ENCODE measurements at places on chromosomes 4 and X.
A peak's percentile ranks its signal among the peaks of the same experiment; 100 is the strongest.

- no peak for DNase-seq
Measured at GRCh38 chr4:38672074-38672396, 8.0 kb downstream of the KLF3 start.

- DNase-seq = peak; percentile 37
Measured at GRCh38 chr4:24736066-24736465, 59.3 kb upstream of the SOD3 start.

DNA sequence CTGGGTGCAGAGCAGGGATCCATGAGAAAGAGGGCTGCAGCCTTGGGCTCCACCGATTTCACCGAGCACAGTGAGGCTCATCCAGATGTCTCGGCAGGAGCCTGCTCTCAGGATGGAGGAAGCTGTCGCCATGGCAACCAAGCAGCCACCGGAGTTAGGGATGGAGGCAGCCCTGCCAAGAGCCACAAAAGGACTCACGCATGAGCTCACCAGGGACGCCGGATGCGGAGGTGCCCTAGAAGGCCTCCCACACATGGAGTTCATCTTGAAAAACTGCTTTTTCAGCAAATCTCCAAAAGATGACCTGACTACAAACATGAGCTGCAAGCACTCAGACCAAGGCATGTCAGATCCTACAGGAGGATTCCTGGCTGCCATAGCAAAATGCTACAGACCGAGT is 90.7 kb downstream of the WFS1 start:
- no peak for DNase-seq

DNA sequence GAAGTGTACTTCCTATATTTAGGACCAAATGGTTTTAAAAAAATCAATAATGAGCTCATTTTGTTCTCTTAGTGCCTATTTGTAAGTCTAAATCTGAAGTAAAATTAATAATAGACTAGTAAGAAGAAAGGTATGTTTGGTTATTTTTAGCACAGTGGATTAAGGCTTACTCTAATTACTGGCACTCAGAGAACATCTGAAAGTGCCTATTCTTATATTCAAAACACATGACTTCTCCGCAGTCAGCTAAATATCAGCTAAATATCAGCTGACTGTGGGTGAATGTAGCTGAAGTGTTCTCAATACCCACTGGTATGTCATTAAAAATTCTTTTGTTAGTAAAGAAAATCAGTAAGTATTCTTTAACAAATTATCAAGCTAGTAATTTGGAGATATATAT is 6.0 kb downstream of the AP1S2 start:
- no peak for DNase-seq

DNA sequence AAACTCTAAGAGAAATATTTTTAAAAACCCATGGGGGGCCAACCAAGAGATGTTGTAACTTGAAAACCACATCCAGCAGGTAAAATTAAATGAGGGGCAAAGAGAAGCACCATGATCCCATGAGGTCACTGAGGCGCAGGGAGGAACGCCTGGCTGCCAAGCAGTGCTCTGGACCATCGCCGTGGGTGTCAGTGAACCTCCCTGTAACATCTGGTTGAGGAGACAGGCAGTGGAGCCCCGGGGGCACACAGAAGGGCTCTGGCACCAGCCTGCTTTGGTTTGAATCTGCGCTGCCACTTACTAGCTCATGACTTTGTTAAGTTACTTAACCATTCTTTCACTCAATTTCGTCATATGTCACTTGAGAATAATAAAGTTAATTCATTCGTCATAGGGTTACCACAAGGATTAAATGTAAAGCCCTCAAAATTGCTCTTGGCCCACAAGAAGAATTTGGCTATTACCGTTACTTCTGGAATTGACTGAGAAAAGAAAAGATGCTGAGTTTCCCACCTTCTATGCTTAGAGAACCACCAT is 41.6 kb upstream of the SLC25A4 start:
- no peak for DNase-seq

DNA sequence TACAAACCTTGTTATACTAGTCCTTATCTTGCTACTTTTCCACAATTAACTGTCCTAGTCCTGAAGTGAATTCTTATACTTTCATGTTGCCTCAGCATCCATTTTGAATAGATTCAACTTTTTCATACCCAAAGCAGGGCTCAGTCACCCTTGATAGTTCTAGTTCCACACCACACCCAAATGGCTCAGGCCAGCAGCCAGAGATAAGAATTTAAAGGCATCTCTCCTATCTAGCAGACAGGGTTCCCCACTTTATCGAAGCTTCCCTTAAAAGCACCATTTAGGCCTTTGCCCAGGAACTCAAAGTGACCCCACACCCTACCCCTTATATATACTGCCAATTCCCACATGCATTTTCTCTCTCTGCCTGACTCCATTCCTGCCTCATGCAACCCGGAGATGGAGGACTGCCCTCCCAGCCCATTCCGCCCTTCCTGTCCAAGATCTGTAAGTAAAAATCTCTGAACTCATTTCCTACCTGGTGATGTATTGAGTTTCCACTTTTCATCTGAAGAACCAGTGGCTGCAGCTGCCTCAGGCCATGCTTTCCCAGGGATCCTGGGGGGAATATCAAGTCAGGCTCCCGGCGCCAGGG is 63.7 kb upstream of the TXK start:
- no peak for DNase-seq

- no peak for DNase-seq
Measured at GRCh38 chr4:142265536-142265935, 580.6 kb downstream of the INPP4B start.

- peak; percentile 25 for DNase-seq
Measured at GRCh38 chrX:155023907-155024833, 1.6 kb upstream of the F8 start.

GRCh38 chr4:147732518-147733235 is 789 bp downstream of the ARHGAP10 start:
- peak; percentile 33 for DNase-seq

GRCh38 chr4:11293866-11294265 is 134.8 kb downstream of the HS3ST1 start:
- DNase-seq = no peak

DNA sequence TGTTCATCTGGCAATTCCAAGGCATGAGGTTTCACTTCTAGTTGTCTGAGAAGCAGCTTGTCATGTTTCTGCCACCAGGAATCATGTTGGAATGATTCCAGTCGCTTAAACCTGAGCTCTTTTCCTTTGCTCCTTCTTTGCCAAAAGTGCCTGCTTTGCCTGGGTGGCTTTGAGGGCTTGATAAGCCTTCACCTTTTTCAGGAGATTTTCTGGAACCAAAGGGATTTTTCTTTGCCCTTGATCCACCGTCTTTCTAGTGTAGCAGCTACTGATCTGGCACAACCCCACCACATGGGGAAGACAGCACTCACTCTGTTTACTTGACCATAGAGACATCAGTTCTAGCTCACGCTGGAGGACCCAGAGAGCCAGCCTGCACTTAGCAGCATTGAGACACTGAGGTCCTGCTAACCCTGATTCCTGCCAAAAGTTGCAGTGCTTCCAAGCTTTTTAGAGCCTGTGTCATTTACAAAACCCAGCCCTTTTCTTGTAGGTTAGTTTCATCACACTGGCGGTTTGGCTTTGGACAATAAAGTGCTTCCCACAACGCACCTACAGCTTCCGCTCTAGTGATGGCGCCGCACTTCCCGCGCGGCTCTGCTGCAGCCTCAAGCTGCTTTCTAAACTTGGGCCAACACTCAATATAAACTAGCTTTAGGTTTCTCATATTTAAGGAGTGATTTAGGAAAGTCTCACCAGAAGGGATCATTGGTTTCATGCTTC is 7.3 kb upstream of the CCNI start:
- no peak for DNase-seq

DNA sequence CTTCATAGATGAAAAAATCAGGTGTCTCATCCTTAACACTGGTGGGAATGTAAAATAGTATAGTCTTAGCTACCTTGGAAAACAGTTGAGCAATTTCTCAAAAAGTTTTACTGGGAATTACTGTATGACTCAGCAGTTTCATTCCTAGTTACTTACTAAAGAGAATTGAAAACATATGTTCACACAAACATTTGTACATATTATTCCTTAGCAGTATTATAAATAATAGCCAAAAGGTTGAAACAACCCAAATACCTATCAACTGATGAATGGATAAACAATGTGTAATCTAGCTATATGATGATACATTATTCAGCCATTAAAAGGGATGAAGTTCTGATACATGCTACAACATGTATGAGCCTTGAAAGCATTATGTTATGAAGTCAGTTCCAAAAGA is 41.7 kb downstream of the RBM46 start:
- DNase-seq = no peak

DNA sequence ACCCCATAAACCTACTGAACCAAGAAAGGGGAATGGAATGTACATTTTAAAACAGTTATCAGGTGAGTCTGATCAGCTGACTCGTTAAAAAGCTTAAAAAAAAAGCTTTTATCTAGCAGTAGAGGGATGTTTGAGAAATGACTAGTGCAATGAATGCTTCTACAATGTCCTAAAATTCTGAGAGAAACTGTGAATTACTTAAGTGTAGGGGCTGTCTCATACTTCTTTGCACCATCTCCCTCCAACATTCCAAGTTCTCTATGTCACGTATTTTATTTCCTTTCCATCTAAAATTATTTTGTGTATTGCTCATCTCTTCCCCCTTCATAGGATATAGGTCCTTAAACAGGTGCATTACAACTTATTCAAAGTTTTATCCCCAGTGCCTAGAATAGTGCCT is 11.9 kb upstream of the AREG start:
- no peak for DNase-seq

DNA sequence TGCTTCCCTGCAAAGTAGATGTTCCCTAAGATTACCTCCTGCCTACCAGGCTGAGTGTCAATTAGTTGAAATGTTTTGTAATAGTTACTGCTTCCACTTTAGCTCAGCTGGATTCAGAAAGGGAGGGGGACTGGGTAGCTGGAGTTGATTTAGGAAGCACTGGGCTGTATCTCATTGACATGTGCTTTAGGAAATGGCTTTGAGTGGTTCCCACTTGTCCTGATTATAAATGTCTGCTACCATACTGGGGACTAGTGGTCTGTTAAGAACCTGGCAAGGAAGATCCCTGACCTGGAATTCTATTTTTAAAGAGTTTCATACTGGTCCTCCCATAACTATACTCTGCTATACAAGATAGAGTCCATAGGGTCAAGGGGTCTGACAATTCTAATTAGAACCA is 363.9 kb upstream of the PPP1R2C start:
- DNase-seq = no peak

DNA sequence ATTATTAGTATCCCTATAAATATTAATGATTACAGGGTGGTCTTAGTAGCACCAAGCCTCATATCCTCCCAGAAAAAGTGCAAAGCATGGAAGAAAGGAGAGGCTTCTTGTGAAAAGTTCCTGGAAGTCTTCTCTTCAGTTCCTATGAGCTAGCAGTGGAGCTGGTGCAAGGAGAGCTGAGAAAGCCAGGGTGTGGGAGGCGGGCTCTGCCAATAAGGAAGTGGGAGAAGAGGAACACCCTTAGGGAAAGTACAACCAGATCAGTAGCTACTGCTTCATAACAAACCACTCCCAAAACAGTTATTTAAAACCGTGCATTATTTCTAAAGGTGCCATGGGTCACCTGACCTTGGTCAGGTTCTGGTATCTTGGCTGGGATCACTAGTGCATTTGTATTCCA is 72.4 kb downstream of the MAP9 start:
- DNase-seq = peak; percentile 2

GRCh38 chrX:18873189-18873791 is 110.6 kb downstream of the PHKA2 start:
- DNase-seq = no peak

- peak; percentile 32 for DNase-seq
Measured at GRCh38 chrX:23554304-23554703, 113.0 kb upstream of the PRDX4 start.

Data from KBM-7 (cell line).